ENCODE measurements at places on chromosomes 7 and 10. TPM values are rescaled to one million over a fixed set of nuclear protein-coding genes. Genes with fewer than 3 reads are reported as not detected.
A peak's percentile ranks its signal among the peaks of the same experiment; 100 is the strongest.

- H3K27ac ChIP-seq, result no peak overlapping the region
- H3K36me3 ChIP-seq, result peaks cover 55% of the 10 kb centered on the region
- H3K4me3 ChIP-seq, result no peak overlapping the region
- H3K4me1 ChIP-seq, result peaks cover 27% of the 10 kb centered on the region
- H3K27me3 ChIP-seq, result no peaks in the 10 kb centered on the region
- DNase-seq, result no peak
Observed at GRCh38 chr7:45057878-45058277, 30.9 kb downstream of the NACAD start.

- no peaks in the 10 kb centered on the region for H3K4me1 ChIP-seq
- no peak overlapping the region for H3K27ac ChIP-seq
- no peak overlapping the region for H3K4me3 ChIP-seq
- no peaks in the 10 kb centered on the region for H3K36me3 ChIP-seq
- DNase-seq, result no peak
Observed at GRCh38 chr7:54330216-54330800, 211.9 kb upstream of the VSTM2A start.

GRCh38 chr10:1074052-1074747, 18.0 kb downstream of the WDR37 start:
- H3K27ac ChIP-seq, result no peak overlapping the region
- no peak overlapping the region for H3K4me3 ChIP-seq
- H3K36me3 ChIP-seq, result peaks cover 23% of the 10 kb centered on the region
- H3K27me3 ChIP-seq, result no peaks in the 10 kb centered on the region
- no peak for DNase-seq

DNA sequence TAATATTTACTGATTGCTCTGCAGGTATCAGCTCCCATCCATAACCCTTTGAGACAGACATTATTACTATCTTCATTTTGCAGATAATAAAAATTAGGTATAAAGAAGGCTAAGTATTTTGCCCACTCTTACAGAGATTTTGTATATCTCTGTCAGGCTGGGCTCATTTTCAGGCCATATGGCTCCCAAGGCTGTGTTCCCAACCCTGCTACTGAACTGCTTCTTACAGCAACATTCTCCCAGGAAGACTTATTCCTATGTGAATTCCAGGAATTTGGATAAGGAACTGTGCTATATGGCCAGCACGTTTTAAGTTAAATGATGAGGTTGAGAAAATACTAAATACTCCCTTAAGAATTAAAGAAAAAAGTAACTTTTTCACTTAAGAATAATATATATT, 1.9 kb upstream of the TMEM106B start:
- DNase-seq, result no peak
- H3K4me1 ChIP-seq, result peaks cover 27% of the 10 kb centered on the region
- H3K4me3 ChIP-seq, result no peak overlapping the region

GRCh38 chr7:146412781-146413180, 296.2 kb downstream of the CNTNAP2 start:
- H3K27me3 ChIP-seq, result no peaks in the 10 kb centered on the region
- H3K4me3 ChIP-seq, result no peak overlapping the region
- DNase-seq, result no peak
- H3K4me1 ChIP-seq, result no peaks in the 10 kb centered on the region
- no peak overlapping the region for H3K27ac ChIP-seq

- DNase-seq, result peak; percentile 79
- peaks cover 9% of the 10 kb centered on the region for H3K36me3 ChIP-seq
Observed at GRCh38 chr10:110864662-110865140, 7.0 kb upstream of the PDCD4 start.

DNA sequence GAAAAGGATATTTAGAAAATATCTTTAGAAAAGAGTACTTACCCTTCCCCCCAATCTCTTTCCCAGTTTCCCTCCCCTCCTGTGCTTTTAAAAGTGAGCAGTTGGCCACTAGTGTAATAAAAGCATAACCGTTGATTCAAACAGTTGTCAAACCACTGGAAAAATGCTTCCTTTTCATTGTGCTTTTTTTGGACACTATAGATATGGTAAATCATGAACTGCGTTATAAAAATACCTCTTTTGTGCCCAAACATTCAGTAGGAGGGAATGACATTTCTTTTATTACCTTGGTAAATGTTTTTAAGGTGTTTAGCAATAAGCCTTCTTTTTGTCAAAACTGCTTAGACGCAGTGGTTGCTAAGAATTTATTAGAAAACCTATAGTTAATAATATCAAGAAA, 232.4 kb downstream of the SLC25A13 start:
- no peaks in the 10 kb centered on the region for H3K36me3 ChIP-seq
- H3K4me3 ChIP-seq, result no peak overlapping the region
- H3K27ac ChIP-seq, result no peak overlapping the region
- DNase-seq, result no peak

DNA sequence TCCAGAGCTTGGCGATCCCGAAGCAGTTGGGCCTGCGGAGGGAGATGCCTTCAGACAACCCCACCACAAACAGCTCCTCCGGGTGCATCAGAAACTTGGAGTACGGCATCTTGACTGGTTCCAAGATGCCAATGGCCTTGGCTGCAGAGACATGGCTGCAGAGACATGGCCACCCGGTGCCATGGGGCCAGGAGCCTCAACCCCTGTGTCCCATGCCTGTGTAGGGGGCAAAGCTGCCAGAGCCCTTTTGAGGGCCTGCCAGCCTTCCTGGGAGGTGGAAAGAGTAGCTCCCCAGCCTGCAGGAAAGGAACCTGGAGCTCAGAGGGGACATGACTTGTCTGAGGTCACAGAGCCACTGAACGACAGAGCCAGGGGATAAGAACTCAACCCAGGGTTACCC, 83.5 kb downstream of the RABGEF1 start:
- H3K27ac ChIP-seq, result no peak overlapping the region
- H3K4me1 ChIP-seq, result no peaks in the 10 kb centered on the region
- H3K36me3 ChIP-seq, result no peaks in the 10 kb centered on the region

DNA sequence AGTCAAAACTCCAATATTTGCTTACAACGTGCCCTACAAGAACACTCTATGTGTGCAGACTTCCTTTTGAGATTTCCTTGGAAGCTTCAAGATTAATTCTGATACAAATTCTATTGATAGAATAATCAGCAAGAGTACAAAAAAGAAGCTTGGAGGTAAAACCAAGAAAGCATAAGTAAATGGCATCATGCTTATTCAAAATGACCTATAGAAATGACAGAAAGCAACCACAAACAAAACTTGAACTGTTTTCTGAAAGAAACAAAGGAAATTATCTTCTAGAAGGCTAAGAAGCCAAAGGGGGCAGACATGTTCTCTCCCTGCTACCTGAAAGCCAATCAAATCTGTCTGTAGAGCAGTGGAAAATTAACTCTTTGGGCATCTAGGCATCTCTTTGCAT, 73.0 kb downstream of the CTNNA3 start:
- no peak for DNase-seq
- H3K27me3 ChIP-seq, result peaks cover 18% of the 10 kb centered on the region
- no peak overlapping the region for H3K4me3 ChIP-seq
- peaks cover 4% of the 10 kb centered on the region for H3K4me1 ChIP-seq
- H3K27ac ChIP-seq, result no peak overlapping the region
- H3K36me3 ChIP-seq, result peaks cover 1% of the 10 kb centered on the region

- no peak for DNase-seq
- H3K27ac ChIP-seq, result no peak overlapping the region
- no peak overlapping the region for H3K4me3 ChIP-seq
- peaks cover 21% of the 10 kb centered on the region for H3K27me3 ChIP-seq
Observed at GRCh38 chr7:112405286-112405685, 45.0 kb upstream of the IFRD1 start.

DNA sequence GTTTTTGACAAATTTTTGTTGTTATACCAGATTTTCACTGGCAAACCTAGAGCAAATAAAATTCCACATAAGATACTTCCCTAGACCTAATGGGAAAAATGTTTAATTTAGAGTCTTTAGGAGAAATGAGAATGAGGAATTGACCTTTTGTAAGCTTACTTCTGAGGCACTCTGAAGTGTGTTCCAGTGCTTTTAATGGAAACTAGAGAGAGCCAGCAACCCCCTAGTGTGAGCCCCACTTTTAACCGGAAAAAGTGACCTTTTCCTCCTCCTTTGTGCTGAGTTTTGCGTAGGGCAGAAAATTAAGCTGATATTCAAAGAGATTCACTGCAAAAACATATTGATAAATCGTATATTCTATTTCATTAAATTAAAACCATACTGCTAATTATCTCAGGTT, 5.2 kb downstream of the IKZF1 start:
- peaks cover 35% of the 10 kb centered on the region for H3K4me1 ChIP-seq
- peak overlapping the region; percentile 97 for H3K27ac ChIP-seq
- peaks cover 94% of the 10 kb centered on the region for H3K36me3 ChIP-seq
- DNase-seq, result no peak
- H3K4me3 ChIP-seq, result peak overlapping the region; percentile 91
- H3K27me3 ChIP-seq, result no peaks in the 10 kb centered on the region

DNA sequence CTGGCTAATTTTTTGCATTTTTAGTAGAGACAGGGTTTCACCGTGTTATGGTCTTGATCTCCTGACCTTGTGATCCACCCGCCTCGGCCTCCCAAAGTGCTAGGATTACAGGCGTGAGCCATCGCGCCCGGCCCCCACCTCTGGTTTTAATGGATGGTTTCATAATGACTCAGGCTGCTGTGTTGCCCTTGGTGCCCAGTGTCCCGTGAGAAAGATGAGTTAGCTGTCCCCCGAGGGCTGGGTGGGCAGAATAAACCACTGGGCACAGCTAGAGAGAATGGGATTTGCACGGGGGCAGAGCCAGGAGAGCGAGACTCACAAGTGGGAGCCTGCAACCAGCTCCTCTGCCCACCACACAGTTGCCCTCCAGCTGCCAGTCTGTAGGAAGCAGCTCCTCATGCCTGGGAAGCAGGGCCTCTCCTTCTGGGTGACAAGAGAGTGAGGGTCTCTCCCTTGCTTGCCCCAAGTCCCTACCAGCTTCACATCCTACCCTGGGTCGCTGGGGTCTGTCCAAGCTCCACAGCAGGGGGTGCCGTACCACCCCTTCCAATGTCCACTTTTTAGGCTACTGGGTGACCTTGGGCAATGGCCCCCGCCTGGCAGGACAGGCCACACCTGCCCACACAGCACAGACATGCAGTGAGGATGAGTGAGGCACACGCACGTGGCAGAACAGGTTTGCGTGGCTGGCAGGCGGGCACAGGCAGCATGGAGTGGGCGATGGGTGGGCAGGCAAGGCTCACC, 16.1 kb upstream of the NDST2 start:
- peaks cover 4% of the 10 kb centered on the region for H3K36me3 ChIP-seq
- H3K4me3 ChIP-seq, result no peak overlapping the region
- DNase-seq, result no peak
- no peaks in the 10 kb centered on the region for H3K27me3 ChIP-seq

- DNase-seq, result no peak
- no peak overlapping the region for H3K27ac ChIP-seq
- no peaks in the 10 kb centered on the region for H3K36me3 ChIP-seq
- H3K4me3 ChIP-seq, result no peak overlapping the region
Observed at GRCh38 chr10:47087667-47088066, 176.4 kb downstream of the PTPN20 start.

Gene TMEM130
- not detected for total RNA-seq

Gene DIP2C
- total RNA-seq, result 0.26 TPM

Gene DNAJC30
- total RNA-seq, result 9.0 TPM

Gene DPP6
- total RNA-seq, result not detected

Gene PPP1R9A
- total RNA-seq, result 0.07 TPM

Gene SPDYE5
- not detected for total RNA-seq

Gene CALCR
- total RNA-seq, result not detected

Gene SRGN
- 366 TPM for total RNA-seq

All from activated CD8-positive, alpha-beta memory T cell treated with anti-CD3 and anti-CD28 coated beads, Interleukin-2, amount 10 ng/mL, durations not matched to agents 7 days and 5 days (primary cell).